ENCODE measurements at places on chromosomes 7 and 10. TPM values are rescaled to one million over a fixed set of nuclear protein-coding genes. Genes with fewer than 3 reads are reported as not detected.

The WAC gene
- total RNA-seq, result 115 TPM

The DOCK4 gene
- total RNA-seq, result 24.6 TPM

The OPN4 gene
- not detected for total RNA-seq

The SLC26A5 gene
- total RNA-seq, result not detected

The HIPK2 gene
- total RNA-seq, result 84.7 TPM

The TMEM196 gene
- 0.68 TPM for total RNA-seq

The TBXAS1 gene
- total RNA-seq, result 4.2 TPM

The AKR1C4 gene
- total RNA-seq, result 2.0 TPM

The TMEM213 gene
- total RNA-seq, result not detected

The FKBP9 gene
- 76.0 TPM for total RNA-seq

The NPSR1 gene
- total RNA-seq, result not detected

The SPDYE18 gene
- total RNA-seq, result 0.36 TPM

The ZNF804B gene
- total RNA-seq, result 0.07 TPM

The GSTK1 gene
- total RNA-seq, result 155 TPM

The BMPER gene
- total RNA-seq, result 10.2 TPM

The AASS gene
- total RNA-seq, result 6.3 TPM

The GATA3 gene
- total RNA-seq, result 18.5 TPM

The SORCS3 gene
- 4.2 TPM for total RNA-seq

The RALA gene
- 44.1 TPM for total RNA-seq

The SPDYE8 gene
- total RNA-seq, result not detected

The RELN gene
- total RNA-seq, result 17.5 TPM

The NRCAM gene
- 41.0 TPM for total RNA-seq

The AGAP9 gene
- total RNA-seq, result 14.2 TPM

The PHF14 gene
- total RNA-seq, result 45.1 TPM

The SAMD9L gene
- total RNA-seq, result 2.7 TPM

The VAX1 gene
- total RNA-seq, result 0.58 TPM

The RNF32 gene
- 2.6 TPM for total RNA-seq

The CACNA2D1 gene
- 21.5 TPM for total RNA-seq

The SYT15B gene
- 0.24 TPM for total RNA-seq

The THSD7A gene
- 14.3 TPM for total RNA-seq

The SPDYE2 gene
- not detected for total RNA-seq

The EIF4EBP2 gene
- total RNA-seq, result 100 TPM

The RBAK gene
- total RNA-seq, result 15.5 TPM

The INMT gene
- not detected for total RNA-seq

The RBP3 gene
- total RNA-seq, result not detected

The ZNF488 gene
- total RNA-seq, result 4.9 TPM

The ERLIN1 gene
- 28.6 TPM for total RNA-seq

The SEMA3E gene
- total RNA-seq, result 27.7 TPM

The UCN3 gene
- 3.4 TPM for total RNA-seq

The SFTPA1 gene
- 0.22 TPM for total RNA-seq

The TMEM209 gene
- 36.1 TPM for total RNA-seq

The H2BK1 gene
- total RNA-seq, result not detected

The FRMD4A gene
- total RNA-seq, result 88.9 TPM

The TMEM236 gene
- 11.6 TPM for total RNA-seq

The PIK3CG gene
- total RNA-seq, result not detected

The AKR1C2 gene
- 87.5 TPM for total RNA-seq

The AZGP1 gene
- total RNA-seq, result 0.50 TPM

The MMP21 gene
- not detected for total RNA-seq

The KIAA1549 gene
- 24.4 TPM for total RNA-seq
